Stimulated activated CD8-positive, alpha-beta memory T cell treated with anti-CD3 and anti-CD28 coated beads, Interleukin-12 subunit alpha, Interleukin-12 subunit beta, amount 100 ng/mL, for 1 hour (primary cell): ENCODE measurements at places on chromosomes 5 and 9.

DNA sequence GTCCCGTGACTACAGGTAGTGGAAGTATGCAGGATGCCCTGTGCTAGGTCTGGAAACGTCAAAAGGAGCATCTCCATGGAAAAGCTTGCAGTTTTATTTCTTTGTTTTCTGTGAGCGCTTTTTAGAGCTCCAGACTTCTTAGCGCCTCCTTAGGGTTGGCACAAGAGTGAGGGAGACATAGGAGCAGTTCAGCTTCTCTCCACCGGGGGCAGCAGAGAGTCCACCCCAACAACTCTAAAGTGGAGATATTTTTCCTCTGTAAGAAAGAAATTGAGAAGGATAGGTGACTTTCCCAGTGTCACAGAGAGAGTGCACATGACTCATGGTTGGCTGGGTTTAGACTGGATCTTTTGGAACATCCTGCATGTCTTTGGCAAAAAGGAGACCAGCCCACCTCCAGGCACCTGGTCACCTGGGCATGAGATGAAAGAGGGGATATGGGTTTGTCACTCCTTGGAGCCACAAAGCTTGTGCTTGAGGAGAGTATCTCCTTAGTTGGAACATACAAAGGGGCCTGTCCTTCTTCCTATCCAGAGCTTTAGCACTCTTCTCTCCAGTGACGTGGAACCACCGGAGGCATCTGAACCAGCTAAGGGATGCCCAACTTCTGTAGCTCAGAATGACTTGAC lies 637.7 kb downstream of the SEMA5A start:
- no peak for DNase-seq

GRCh38 chr5:143023411-143024096 lies 253.4 kb downstream of the ARHGAP26 start:
- no peak for DNase-seq

GRCh38 chr9:126531035-126531571 lies 82.6 kb upstream of the LMX1B start:
- no peak for DNase-seq

DNA sequence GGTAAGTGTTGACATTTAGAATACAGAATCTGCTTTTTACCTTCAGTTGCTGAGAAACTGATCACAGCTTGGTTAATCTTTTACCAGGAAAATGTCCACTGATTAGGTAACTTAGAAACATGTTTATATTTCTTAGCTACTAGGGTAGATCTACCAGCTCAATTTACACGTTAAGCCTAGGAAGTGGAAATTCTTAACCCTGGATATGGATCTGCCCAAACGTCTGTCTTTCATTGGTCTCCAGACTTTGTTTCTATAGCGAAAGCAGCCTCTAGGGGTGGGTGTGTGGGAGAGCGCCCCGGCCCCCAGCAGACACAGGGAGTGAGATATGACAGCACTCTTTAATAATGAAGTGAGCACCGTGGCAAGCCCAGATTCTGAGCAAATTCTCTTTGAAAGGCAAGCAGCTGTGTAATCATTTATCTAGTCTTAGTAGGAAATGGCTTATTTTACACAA lies 141.6 kb upstream of the ZNF608 start:
- DNase-seq: no peak

DNA sequence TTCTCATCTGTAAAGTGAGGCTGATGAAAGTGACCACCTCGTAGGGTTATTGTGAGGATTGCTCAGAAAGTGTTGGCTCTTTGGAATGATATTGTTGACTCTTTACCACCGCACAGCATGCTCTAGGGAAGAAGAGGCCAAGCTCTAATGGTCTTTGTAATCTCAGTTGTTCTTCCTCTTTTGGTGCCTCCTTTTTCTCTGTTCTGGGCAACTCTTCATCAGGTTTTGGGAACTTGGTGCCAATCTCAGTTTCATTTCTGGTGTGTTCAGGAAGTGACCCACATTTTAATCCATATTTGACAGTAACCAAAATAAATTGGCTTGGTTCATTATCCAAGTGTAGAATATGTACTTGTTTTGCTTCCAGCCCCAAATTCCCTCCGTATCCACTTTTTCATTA lies 25.1 kb downstream of the ARHGAP26 start:
- no peak for DNase-seq

DNA sequence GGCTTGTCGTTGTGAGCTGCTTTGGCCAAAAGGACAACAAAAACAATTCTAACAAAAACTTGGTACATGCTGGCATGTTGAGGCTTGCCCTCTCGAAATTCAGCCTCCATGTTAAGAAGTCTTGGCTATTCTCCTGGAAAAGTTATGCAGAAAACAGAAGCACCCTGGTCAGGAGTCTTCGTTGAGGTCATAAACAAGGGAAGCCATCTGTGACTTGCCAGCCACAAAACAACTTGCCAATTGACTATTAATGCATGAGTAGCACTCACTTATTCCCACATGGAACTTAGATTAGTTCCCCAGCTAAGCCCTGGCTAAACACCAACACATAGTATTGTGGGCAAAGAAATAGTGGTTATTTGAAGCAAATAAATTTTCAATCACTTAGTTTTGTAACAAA lies 521.0 kb upstream of the CHD1 start:
- no peak for DNase-seq

- no peak for DNase-seq
Observed at GRCh38 chr9:18996211-18996610, 36.8 kb downstream of the SAXO1 start.

- DNase-seq: no peak
Observed at GRCh38 chr9:124481115-124481514, 26.1 kb downstream of the NR5A1 start.

- DNase-seq: no peak
Observed at GRCh38 chr5:154501566-154501965, 23.5 kb upstream of the HAND1 start.

GRCh38 chr9:32573821-32574220 lies 862 bp upstream of the NDUFB6 start:
- no peak for DNase-seq

DNA sequence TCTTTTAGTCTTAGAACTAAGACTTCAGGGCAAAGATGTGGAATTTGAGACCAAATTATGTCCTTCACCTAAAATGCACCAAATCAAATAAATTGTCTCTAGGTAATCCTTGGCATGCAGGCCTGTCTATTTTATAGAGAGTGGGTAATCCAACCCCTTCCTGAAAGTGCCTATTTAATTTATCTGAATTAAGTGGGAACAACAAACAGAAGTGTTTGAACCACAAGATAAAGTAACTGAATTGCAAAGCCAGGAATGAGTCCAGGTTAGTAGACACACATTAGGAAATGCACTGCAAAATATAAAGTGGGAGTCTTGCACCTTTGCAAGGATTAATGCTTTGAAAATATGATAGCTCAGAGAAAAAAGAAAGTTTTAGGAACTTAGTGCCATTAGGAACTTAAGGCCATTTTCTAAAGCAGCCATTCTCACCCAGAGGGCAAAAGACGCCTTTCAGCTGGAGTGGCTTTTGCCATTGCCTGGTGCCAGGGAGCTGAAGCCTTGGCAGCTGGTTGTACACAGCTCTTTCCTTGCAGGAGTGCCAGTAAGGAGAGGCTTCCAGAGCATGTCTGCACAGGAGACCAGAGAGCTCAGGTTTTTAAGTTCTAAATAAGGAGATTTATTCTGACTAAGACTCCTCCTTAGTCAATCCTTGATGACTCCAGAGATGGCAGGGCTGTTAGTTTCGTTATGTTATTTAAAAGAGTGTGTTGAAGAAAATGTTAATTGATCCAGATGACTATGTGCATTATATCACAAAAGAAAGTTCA lies 151.7 kb upstream of the ELL2 start:
- no peak for DNase-seq

GRCh38 chr9:97411440-97411788 lies 482 bp upstream of the TDRD7 start:
- no peak for DNase-seq

DNA sequence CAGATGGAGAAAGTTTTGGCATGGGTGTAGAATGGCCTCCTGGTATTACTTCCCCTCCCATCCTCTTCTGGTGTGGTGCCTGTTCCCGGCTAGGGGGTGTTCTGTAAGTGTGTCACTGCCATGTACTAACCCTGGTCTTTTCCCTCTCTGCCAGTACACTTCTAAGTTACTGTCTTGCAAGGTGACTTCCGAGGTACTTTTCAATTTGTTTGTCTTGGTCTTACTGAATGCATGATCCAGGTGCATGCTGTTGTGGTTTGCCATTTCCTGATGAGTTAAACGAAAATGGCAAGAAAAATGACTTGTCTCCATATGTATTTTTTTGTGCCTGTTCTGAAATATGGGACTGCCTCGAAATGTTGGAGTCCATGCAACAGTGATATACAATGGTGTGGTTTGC lies 46.0 kb downstream of the C9orf152 start:
- no peak for DNase-seq

DNA sequence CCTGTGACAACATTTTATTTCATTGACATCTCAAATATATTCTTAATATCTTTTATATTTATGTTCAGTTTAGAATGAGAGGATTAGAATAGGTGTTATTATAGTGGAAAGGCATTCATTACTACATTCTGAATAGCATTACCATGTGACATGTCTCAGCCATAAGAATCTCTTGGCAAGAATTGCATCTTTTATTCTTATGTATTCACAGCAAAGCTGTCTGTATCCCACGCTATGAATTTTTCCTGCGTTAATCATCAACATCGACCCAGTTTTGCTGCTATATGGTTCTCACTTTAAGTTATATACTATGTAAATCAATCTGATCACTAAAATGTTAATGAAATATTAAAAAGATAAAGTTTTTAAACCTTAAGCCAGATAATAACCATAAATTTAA lies 248.6 kb downstream of the TMEM232 start:
- DNase-seq: no peak

GRCh38 chr5:57067597-57067924 lies 106.3 kb upstream of the GPBP1 start:
- no peak for DNase-seq

- no peak for DNase-seq
Observed at GRCh38 chr9:84698323-84698722, 28.8 kb downstream of the NTRK2 start.

- DNase-seq: no peak
Observed at GRCh38 chr5:117103703-117104102, 529.1 kb upstream of the SEMA6A start.

DNA sequence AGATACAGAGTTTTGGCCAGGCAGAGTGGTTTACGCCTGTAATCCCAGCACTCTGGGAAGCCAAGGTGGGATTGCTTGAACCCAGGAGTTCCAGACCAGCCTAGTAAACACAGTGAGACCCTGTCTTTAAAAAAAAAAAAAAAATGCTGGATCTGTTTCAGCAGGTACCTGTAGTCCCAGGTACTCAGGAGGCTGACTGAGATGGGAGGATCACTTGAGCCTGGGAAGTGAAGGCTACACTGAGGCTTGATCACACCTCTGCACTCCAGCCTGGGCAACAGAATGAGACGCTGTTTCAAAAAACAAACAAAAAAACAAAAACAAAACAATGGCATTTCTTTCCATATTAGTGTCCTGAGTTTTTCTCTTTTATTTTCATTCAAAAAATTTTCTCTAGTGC lies 19.0 kb downstream of the UNC13B start:
- no peak for DNase-seq

DNA sequence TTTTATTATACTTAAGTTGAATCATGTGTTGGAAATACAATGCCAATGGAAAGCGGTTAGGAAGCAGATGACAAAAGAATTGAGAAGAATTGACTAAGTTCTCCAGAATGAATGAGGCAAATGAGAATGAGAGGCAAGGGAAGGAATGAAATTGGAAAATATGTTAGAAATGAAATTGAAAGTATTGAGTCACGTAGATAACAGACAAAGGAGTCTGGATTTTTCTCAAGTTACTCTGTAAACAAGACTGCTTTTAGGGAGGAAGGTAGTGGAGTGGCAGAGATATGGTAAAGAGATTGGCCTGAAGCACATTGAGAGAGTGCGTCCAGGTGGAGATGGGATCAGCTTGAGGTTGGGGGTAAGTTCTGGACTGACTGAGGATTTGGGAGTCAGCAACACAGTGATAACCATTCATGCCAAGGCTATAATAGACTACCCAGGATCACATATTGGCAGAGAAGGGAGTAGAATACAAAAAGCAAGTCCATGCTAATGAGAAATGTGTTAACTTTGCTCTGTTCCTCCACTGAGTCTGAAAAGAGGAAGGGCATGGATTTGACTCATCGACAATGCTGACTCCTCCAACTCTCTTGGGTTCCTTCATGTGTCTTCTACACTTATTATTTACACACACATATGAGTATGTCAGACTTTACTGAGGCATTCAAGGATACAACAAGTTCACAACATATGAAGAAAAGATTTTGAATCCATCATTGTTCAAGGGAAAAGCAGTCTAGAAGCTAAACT lies 814.2 kb upstream of the ZNF608 start:
- no peak for DNase-seq

DNA sequence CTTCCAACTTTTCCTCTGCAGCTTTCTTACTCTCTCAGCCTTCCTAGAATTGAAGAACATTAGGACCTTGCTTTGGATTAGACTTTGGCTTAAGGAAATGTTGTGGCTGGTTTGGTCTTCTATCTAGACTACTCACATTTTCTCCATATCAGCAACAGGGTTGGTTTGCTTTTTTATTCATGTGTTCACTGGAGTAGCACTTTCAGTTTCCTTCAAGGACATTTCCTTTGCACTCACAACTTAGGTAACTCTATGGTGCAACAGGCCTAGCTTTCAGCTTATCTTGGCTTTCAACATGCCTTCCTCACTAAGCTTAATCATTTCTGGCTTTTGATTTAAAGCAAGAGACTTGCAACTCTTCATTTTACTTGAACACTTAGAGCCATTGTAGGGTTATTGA lies 153.1 kb downstream of the CCDC192 start:
- DNase-seq: no peak

DNA sequence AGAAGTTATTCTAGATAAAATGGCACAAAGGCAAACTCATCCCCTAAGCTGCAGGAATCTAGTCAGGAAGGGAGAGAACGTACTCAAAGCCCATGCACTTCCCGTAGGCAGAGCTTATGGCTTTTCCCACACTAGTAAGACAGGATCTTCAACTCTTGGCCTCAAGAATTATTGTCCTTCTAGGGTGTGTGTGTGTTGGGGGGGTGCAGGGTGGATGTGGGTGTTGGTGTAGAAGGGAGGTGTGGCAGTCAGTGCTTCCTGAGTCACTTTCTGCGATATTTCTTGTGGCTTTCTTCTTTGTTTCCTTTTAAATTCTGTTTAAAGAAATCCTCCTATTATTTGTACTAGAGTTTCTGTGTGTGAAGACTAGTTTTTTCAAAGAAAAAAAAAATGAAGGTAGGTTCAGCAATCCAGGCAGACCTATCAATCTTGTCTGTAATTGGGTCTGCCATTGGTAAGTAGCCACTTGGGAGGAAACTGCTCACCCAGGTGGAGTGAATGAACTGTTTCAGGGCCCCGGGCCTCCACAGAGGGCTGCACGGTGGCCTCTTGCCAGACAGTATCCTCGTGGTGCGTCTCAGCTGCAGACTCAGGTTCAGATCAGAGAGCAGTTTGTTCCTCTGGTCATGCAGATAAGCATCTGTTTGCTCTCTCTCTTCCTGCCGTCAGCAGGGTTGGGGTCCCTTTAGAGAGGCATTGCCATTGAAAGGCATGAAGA lies 131.9 kb downstream of the NPR3 start:
- DNase-seq: no peak

- DNase-seq: no peak
Observed at GRCh38 chr5:146394486-146394885, 52.6 kb upstream of the TCERG1 start.

GRCh38 chr5:99795031-99795430 lies 740.1 kb upstream of the FAM174A start:
- no peak for DNase-seq

- DNase-seq: no peak
Observed at GRCh38 chr5:37619353-37619752, 220.5 kb downstream of the GDNF start.
